ENCODE measurements at places on chromosomes 7 and 10. TPM values are rescaled to one million over a fixed set of nuclear protein-coding genes. Genes with fewer than 3 reads are reported as not detected.

OPALIN gene
- not detected for total RNA-seq

EBF3 gene
- total RNA-seq: not detected

EEPD1 gene
- total RNA-seq: 3.1 TPM

GIMAP1 gene
- total RNA-seq: not detected

MRLN gene
- not detected for total RNA-seq

TDRD1 gene
- not detected for total RNA-seq

MBL2 gene
- total RNA-seq: not detected

MEST gene
- 97.6 TPM for total RNA-seq

CXCL12 gene
- 1.6 TPM for total RNA-seq

LSM8 gene
- 23.4 TPM for total RNA-seq

ZNF117 gene
- 3.9 TPM for total RNA-seq

JCAD gene
- 10.2 TPM for total RNA-seq

TMEM213 gene
- not detected for total RNA-seq

PSMA2 gene
- total RNA-seq: 56.5 TPM

SEC31B gene
- 2.9 TPM for total RNA-seq

TMEM130 gene
- total RNA-seq: 0.72 TPM
